ENCODE measurements at places on chromosomes 2 and 18.

DNA sequence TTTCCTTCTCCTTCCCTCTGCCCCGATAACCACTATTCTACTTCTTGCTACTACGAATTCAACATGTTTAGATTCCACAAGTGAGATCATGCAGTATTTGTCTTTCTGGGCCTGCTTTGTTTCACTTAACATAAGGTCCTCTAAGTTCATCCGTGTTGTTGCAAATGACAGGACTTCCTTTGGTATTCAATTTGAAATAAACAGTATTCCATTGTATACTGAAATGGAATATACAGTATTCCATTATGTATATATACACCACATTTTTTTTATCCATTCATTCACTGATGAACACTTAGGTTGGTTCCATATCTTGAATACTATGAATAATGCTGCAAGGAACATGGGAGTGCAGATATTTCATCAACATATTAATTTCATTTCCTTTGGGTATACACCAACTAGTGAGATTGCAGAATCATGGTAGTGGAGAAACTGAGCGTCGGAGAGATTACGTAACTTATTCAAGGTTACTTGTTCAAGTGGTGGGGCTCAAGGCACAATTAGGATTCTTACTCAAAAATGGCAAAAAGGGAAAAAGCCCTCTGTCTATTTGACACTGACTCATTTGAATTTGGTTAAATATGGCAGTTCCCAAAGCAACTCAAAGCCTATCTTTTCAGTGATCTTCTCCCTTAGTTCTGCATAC lies 85.1 kb downstream of the CHN1 start:
- no peak for DNase-seq

GRCh38 chr2:24749069-24749691 lies 44.0 kb downstream of the PTRHD1 start:
- DNase-seq: no peak

DNA sequence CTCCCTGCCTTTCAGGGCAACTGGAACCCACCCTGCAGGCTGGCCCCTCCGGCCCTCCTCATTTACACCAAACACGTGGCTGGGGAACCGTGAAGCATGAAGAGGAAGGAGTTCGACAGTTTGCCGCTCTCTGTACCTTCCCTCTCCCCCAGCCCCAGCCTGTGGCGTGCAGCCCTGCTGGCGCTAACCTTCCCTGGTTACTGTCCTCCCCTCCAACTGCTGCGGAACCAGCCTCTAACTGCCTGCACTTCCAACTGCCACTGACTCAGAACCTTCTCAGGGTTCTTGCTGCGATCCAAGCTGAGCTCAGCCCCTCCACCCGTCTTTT lies 19.2 kb upstream of the GNAL start:
- DNase-seq: no peak

DNA sequence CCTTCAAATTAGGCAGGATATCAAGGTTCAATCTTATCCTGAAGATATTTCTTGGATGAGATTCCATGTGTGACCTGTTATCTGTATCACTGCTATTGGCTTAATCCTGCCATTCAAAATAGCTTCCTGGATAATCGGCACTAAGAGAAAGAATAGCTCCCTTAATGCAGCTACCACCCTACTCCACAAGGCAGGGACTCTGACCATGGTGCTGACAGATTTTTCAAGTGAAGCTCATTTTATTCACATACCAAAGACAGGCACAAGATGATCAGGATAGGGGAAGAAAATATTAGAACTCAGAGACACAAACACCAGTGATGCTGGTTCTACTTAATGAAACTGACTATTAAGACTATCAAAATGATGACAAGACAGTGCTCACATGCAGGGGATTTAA lies 74.9 kb downstream of the ORC4 start:
- DNase-seq: no peak

DNA sequence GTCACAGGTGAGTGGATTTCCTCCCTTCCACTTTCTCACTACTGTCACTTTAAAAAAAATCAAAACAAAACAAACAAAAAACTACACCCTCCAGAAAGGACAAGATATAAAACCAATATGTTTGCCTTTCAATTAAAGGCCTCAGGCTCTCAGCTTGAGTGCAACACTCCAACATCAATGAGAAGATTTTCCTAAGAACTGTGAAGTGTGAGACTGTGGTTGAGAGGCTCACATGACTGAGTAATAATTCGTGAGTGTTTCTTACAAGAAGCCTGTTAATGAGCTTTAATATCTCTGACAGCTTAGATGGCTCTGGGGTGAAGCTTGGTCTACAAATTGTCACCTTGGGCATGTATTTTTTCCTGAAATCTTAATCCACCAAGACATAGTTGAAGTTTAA lies 216.1 kb downstream of the ETAA1 start:
- DNase-seq: no peak

- DNase-seq: peak; percentile 1
These were observed 58.2 kb downstream of the KLHL14 start for GRCh38 chr18:32714571-32715148.
